NCI-H524 (cell line): ENCODE measurements at places on chromosomes 16 and 17.
A peak's percentile ranks its signal among the peaks of the same experiment; 100 is the strongest.

GRCh38 chr17:64340557-64340956 lies 50.1 kb downstream of the PECAM1 start:
- DNase-seq, result no peak

DNA sequence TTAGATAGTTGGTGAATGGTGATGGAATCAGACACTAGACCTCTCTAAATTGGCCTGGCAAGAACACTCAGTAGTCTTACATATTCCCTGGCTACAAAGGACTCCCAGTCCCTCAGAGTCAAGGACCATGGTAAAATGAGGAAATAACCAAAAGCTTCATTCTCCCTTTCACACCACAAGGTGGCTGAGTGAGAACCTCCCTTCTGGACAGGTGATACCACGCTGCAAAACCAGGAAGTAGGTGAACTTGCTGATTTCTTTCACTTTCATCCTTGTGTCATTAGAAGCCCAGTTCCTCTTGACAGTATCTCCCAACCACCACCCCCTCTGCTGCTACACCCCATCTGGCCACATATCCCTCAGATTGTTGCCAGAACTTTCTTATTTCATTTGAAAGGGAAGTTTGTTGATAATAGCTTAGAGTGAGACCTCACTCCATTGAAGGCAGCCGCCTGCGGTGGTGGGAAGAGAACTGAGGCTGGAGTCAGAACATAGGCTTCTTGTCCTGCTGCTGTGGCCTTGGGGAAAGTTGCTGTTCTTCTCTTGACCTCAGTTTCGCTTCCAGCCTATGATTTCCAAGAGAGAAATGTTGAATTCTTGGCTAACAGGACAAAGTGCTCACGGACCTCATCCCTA lies 290.6 kb upstream of the CCL2 start:
- DNase-seq, result no peak

DNA sequence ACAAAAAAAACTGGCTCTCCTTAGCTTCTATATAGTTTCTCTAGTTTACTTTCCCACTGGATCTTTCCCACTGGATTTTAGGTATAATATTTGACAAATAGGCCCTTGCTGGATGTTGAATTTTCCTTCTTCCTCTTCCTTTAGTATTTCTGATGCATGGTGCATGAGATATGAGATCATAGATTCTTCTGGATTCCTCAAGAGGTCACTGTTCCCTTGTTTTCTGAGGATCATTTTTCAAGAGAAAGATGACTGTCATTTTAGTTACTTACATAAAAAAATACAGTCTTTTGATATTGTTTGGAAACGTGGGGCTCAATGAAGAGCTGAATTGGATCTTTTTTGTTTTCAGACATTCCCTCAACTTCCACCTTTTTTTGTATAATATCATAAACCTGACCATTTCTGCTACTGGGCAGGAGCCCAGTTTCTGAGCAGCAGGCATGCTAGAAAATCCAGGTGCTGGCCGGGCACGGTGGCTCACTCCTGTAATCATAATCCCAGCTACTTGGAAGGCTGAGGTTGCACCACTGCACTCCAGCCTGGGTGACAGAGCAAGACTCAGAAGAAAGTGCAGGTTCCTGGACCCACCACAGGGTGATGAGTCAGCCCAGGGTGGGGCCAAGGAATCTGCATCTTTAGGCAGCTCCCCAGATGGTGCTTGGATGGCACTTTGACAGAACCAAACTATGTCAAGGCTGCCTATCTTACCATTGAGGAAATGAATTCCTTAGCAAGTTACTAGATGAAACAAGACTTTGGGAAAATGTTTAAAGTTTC lies 70.3 kb downstream of the SDR42E1 start:
- DNase-seq, result peak; percentile 72

- no peak for DNase-seq
Measured at GRCh38 chr17:8162997-8163977, 539 bp upstream of the VAMP2 start.

GRCh38 chr17:82315703-82316358 lies 1.6 kb downstream of the CD7 start:
- DNase-seq, result no peak

GRCh38 chr16:69073181-69073702 lies 32.2 kb upstream of the HAS3 start:
- no peak for DNase-seq

- DNase-seq, result no peak
Measured at GRCh38 chr17:8798846-8799569, at the start of gene MFSD6L. TSS of gene MFSD6L (minus strand) at chr17:8799365. CDS start at chr17:8799120, 245 bp downstream.

DNA sequence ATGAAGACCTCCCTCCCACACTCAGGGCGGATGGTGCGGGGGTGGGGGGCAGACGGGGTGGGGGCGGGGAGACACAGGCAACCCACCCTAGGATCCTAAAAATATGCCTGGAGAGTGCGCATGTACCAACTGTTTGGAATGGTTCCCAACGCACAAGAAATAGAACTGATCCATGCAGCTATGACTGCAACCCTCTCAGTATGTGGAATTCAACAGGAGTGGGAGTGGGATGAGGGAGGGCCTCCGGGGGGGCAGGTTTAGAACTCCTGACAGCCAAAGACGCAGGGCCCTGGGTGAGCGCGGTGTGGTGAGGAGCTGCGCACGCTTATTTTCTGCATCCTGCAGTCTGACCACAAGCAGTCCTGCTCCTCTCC lies 1.1 kb upstream of the P2RX5 start:
- no peak for DNase-seq

DNA sequence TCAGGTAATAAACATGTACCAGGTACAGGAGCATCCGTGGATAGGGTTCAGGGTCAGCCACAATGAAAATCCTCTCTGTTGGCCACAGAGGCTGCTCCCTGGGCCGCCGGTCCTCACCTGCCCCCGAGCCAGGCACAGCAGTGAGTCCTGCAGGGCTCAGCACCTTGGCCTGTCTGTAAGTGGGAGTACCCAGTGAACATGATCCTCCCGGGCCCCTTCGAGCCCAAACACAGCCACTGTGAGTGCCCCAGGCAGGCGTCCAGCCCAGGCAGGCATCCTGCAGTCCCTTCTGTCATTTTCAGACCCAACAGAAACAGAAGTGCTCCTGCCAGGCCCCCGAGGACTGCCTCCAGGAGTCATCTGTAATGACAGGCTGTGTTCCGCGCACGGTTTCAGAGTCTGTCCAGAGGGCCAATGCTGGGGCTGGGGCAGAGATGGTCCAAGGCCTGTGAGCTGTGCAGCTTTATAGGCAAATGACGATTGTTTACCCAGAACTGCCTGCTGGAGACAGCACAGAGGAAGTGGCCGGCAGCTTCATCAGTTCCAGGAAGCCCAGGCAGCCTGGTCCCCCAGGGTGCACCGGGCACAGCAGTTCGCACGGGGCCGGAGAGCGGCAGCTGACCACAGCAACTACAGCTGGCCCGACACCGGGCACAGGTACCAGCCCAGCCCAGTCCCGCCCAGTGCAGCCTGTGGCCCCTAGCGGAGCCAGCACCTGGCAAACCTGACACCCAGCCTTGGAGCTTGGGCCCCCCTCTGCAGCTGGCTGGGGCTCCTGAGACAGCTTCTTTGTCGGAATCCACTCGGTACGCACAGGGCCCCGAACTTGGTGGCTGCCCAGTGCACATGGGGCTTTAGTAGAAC lies 13.2 kb downstream of the SLC7A5 start:
- DNase-seq, result no peak

- no peak for DNase-seq
Measured at GRCh38 chr16:61892531-61892930, 143.7 kb downstream of the CDH8 start.

GRCh38 chr17:42783062-42783790 lies 2.8 kb downstream of the WNK4 start:
- DNase-seq, result no peak

DNA sequence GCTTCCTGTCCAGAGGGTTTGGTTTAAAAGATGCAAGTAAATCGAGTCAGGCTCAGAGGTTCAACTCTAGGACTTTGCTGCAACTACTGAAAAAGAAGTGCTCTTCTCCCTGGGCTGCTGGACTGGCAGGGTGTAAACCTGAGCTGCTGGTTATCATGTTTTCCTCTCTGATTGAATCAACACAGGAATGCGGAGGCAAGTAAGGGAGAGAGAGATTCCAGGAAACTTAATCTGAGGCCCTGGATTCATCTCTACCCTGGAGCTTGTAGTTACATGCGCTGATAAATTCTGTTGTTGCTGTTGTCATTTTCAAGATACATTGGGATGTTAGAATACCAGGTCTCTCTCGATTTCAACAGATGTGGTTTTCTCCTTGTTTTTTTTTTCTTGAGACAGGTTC lies 8.2 kb upstream of the HS3ST3A1 start:
- no peak for DNase-seq

DNA sequence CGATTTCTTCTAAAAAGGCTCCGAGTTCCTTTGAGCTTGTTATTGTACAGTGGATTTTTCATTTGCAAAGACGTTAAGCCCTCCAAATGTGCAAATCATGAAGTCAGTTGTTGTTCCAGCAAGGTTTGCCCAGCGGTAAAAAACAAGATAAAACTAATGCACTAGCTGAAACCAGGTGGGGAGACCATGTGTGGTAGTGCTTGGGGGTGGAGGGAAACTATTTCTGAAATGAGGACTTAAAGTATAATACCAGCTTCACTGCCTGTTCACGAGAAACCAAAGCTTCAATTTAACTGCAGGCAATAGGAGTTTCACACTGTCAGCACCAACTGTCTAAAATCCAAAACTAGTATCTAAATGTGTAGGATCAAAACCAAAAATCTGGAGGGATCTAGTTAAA lies 22.3 kb downstream of the SMARCE1 start:
- no peak for DNase-seq

DNA sequence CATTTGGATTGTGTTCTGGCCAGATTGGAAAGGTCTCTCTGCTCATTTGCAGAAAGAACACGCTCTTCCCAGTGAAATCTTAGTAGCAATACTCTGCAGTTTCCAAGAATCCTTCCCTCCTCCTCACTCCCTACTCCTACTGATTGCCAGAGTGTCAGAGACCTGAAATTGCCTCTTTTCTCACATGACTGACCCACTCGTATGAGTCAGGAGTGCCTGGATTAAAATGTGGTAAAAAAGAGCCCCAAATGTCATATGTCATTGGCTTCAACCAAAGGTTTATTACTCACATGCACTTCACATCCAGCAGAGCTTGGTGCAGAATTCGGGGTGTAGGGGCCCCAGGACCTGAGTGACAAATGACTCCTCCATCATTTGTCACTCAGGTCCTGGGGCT lies 39.7 kb upstream of the IRX3 start:
- no peak for DNase-seq

- no peak for DNase-seq
Measured at GRCh38 chr17:75565066-75565465, 22.5 kb upstream of the MYO15B start.
